Fibroblast of lung (primary cell): ENCODE measurements at places on chromosomes 5 and 9.
A peak's percentile ranks its signal among the peaks of the same experiment; 100 is the strongest.

DNA sequence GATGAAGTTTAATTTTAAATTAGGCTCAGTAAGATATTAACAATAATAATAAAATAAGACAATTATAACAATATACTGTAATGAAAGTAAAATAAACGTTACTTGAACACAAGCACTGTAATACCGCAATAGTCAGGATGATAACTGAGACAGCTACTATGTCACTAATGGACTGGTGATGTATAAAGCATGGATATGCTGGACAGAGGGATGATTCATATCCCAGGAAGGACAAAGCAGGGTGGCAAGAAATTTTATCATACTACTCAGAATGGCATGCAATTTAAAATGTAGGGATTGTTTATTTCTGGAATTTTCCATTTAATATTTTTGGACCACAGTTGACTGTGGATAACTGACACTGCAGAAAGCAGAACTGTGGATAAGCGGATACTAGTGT, 196.9 kb downstream of the VPS13A start:
- DNase-seq: peak; percentile 36

- DNase-seq: no peak
Observed at GRCh38 chr5:305050-305449, 16.5 kb upstream of the AHRR start.

- DNase-seq: no peak
Observed at GRCh38 chr5:31886206-31886605, 247.3 kb downstream of the PDZD2 start.

GRCh38 chr9:32378993-32379729, 5.3 kb upstream of the ACO1 start:
- peak; percentile 68 for DNase-seq

DNA sequence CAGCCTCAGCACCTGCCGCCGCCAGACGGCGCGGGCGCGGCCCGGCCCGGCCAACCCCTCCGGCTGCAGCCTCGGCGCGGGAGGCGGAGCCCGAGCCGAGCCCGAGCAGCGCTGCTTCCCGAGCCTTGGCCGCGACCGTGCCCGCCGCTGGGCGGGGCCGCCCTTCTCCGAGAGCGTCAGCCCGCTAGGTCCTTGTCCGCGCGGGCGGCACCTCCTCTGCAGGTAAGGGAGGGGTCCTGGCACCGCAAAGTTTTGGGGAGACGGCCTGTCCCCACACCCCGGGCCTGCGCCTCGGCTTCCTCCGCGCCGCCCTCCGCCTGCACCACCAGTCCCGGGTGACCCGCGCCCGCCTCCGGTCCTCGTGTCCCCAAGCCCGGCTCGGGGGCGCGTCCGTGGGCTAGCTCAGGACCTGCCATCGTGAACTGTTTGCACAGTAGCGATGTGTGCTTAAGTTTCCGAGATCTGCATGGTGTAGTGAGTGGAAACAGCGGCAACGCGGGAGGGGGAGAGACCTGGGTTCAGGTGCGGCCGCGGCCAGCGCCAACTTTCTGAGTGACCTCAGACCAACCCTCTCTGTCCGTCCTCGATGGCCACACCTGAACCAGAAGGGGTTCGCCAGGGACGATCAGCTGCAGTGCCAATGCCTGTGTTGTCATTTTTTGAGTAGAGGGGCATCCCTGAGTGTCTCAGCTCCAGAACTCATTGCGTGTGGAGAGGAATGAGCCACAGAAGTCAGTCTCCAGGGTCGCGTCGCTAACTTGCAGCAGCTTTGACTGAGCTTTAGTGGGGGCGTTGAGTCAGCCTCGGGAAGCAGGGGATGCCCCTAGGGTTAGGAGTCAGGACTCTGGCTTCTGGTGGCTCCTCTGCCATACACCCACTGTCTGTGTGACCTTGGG, at the start of gene FRMPD1:
FRMPD1 (plus strand) TSS at position 82 of the 896 bp plus-strand sequence. CDS start 41,688 bp downstream, outside the sequence.
- DNase-seq: peak; percentile 36

DNA sequence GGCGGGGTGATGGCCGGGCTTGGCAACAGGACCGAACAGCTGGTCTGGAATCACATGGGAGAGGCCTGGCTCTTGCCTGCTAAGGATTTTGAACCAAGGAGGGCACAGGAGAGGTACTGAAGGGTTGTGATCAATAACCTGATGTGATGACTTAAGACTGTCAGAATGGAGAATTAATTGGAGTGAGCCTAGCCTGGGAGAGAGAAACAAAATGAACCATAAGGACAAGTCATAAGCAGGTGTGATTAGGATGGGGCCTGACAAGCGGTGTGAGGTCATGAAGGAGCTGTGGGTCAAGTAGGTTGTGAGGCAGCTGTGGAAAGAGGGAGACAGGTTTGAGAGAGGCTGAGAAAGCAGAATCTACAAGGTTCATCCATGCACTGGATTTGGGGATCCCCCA, 104.6 kb downstream of the MED10 start:
- DNase-seq: no peak

GRCh38 chr5:84292788-84293653, 91.7 kb downstream of the EDIL3 start:
- peak; percentile 18 for DNase-seq

GRCh38 chr9:88219601-88220000, 81.3 kb upstream of the SPATA31C2 start:
- no peak for DNase-seq

DNA sequence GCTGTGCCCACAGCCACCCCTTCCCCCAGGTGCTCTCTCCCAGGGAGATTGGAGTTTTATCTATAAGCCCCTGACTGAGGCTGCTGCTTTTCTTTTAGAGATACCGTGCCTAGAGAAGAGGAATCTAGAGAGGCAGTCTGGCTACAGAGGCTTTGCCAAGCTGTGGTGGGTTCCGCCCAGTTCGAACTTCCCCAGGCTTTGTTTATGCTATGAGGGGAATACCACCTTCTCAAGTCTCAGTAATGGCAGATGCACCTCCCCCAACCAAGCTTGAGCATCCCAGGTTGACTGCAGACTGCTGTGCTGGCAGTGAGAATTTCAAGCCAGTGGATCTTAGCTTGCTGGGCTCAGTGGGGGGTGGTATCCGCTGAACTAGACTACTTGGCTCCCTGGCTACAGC, 157.4 kb downstream of the CAAP1 start:
- DNase-seq: no peak

DNA sequence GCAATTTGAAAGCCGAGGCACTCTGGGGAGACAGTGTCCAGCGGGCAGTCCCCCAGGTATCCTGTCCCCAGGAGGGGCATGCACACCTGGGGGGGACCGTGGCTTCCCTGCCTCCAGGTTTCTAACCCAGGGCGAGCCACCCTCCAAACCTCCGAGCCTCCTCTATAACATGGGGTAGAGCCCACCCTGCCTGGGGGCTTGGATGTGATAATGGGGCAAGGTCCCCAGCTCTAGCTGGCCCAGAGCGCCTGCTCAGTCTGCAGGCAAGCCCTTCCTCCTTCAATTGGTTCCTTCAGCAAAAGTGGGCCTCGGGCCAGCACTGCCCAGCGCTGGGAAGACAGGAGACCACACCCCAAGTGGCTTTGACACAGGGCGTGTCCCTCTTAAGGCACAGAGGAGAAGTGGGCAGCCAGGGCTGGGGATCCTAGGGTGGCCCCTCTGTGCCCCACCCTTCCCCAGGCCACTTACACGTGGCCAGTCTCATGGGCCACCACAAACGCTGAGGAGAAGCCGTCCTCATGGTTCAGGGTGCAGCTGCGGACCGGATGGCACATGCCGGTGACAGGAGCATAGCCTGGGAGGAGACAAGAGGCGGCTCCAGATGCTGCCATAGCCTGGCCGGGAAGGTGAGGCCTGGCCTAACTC, 94.3 kb downstream of the ZNF354C start:
- no peak for DNase-seq
